ENCODE measurements at places on chromosomes 12 and 14.

GRCh38 chr14:33369041-33369440, 430.4 kb downstream of the NPAS3 start:
- DNase-seq = no peak

DNA sequence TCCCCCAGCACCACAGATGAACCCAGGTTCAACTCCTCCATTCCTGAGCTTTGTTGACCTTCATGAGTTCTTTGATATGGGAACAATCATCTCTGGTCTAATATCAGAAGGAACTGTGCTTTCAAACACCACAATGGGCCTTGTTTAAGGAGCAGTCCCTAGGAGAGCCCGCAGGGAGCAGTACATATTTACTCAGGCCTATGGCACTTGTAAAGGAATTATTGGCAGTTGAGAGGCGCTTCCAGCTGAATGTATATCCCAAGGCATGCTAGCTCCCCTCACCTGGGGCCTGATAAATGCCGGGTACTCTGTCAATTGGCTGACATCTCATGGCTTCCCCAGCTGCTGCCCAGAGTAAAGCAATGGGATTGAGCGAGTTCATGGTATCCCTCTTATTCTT, 76.2 kb downstream of the ZFP36L1 start:
- DNase-seq = no peak

DNA sequence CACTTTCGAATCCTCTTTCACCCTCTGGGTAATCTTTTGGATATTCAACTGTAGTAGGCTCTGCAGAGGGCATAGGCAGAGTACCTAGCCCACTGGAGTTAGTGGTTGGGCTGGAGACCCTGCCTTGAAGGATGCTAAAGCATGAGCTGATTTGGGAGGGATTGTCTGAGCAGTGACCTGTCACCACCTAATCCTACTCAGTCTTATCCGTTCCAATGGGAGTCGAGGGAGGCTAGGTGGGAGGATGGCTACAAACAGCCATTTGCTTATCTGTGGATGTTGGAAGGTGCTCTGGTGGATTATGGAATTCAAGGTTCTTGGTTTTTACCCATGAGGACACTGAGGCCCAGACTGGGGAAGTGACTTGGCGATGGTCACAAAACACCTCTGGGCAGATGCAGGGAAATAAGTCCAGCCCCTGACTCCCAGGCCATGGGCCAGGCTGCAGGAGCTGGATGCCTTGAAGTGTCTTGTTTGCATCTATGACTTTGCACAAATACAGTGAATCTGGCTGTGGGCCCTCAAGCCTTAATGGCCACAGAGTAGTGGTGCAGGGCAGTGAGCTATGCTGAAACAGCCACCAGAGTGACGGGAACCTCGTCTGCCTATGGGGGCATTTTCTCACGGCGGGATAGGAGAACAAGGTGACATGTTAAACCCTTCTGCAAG, 3.7 kb downstream of the KMT5A start:
- DNase-seq = peak; percentile 59

DNA sequence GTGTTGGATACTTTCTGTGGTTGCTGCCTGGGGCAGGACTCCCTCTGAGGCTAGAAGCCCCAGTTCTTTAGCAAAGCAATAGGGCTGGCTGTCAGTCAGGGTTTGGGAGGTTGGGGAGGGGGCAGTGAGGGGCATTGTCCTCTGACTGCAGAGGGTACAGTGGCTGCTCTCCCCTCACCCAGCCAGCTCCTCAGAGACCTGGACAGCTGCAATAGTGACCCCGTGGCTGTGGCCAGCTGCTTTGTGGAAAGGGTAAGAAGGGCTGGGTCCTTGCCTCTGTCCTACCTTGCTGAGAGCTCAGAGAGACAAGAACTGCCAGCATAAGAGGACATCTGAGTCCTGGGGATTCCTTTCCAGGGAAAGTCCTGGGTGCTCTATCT, 25.8 kb downstream of the PLEKHG3 start:
- no peak for DNase-seq

- no peak for DNase-seq
Measured at GRCh38 chr14:75162631-75163030, 13.8 kb downstream of the TMED10 start.

DNA sequence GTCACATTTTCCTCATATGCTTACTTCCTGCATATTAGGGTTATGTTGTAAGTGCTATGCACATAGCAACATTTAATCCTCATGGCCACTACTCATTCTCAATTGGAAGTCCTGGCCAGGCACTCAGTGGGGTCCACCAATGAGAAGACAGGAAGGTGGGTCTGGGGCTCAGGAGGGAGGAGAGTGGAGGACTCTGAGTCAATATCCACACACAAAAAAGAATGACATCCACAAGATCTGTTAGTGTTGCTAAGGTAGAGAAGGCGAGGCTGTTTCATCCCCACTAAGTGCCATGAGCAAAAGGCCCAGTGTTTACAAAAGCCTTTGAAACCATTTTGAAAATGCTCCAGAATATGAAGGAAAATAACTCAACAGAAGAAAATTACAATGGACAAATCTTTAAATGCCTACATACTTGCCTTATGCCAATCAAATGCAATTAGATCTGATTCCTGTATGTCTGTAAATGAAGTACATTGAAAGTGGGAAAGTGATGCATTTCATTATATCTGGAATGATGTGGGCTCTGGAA, 53.9 kb downstream of the EID3 start:
- DNase-seq = no peak

- no peak for DNase-seq
Measured at GRCh38 chr14:31261523-31261858, 53.9 kb upstream of the HECTD1 start.

Measured in GM12865 (cell line).